ENCODE measurements at places on chromosomes 2 and 18. TPM values are rescaled to one million over a fixed set of nuclear protein-coding genes. Genes with fewer than 3 reads are reported as not detected.

DNA sequence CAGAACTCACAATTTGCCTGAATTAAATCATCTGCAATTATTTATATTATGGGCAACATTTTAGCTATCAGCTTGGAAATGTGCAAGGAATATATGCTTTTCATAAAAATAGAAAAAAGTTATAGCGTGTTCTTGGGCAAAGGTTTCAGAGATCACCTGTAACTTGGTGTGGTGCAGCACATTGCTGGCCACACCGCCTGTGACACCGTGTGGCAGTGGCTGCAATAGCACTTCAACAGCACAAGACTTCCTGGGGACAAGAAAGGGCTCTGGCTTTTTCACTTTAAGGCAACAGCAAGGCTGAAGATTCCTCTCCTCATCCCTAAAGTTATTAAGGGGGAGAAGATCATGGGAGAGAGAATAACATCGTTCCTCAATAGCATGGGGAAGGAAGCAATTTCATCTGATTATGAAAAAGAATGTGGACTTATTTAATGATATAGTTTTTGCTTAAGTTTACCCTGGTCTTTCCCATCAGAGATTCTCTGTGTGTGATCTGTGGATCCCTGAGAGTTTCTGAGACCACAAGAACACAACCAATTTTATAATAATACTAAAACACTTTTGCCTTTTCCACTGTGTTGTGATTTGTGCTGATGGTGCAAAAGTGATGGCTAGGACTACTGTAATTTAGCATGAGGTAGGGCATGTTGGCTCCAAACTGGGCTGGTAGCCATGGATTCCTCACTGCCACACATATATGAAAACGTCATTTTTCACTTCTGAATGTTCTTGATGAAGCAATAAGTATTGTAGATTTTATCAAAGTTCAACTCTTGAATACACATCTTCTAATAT is 15.0 kb upstream of the SERPINB3 start:
- no peaks in the 10 kb centered on the region for H3K36me3 ChIP-seq
- no peaks in the 10 kb centered on the region for H3K27me3 ChIP-seq
- no peaks in the 10 kb centered on the region for H3K4me1 ChIP-seq
- no peak overlapping the region for H3K4me3 ChIP-seq

- no peak for DNase-seq
- no peak overlapping the region for H3K4me3 ChIP-seq
- no peaks in the 10 kb centered on the region for H3K27me3 ChIP-seq
- H3K4me1 ChIP-seq: no peaks in the 10 kb centered on the region
- no peak overlapping the region for H3K27ac ChIP-seq
These were observed 510.6 kb downstream of the ERBB4 start for GRCh38 chr2:212027681-212028628.

- no peaks in the 10 kb centered on the region for H3K4me1 ChIP-seq
- no peak for DNase-seq
- no peaks in the 10 kb centered on the region for H3K27me3 ChIP-seq
- H3K27ac ChIP-seq: no peak overlapping the region
- H3K36me3 ChIP-seq: no peaks in the 10 kb centered on the region
These were observed 106.3 kb downstream of the EPHA4 start for GRCh38 chr2:221465776-221466175.

- peaks cover 77% of the 10 kb centered on the region for H3K36me3 ChIP-seq
- H3K4me3 ChIP-seq: no peak overlapping the region
- no peak overlapping the region for H3K27ac ChIP-seq
- no peaks in the 10 kb centered on the region for H3K4me1 ChIP-seq
These were observed 21.6 kb upstream of the C2orf42 start for GRCh38 chr2:70212298-70212932.

DNA sequence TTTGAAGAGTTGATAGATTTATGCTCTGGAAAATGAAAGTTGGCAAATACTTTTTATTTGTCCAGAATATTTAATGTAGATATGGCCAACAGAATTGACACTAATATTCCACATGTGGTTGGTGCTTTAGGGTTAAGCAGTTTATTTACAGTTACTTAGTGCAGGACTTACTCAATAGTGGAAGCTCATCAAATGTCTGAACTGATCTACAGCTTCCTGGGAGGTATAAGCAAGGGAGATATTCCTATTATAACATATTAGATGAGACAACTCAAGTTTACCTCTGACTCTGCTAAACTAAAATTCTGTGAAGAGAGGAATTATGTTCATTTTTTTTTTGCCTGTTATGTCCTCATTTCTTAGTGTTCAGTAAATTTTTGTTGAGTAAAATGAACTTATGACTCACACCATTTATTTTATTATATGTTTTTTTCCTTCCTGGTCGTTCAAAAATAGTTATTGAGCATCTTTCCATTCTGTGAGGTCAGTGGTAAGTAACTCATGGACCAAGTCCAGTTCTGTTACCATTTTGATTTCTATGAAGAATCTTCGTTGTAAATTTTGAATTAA is 13.6 kb downstream of the ABI2 start:
- DNase-seq: no peak
- H3K27me3 ChIP-seq: no peaks in the 10 kb centered on the region
- no peaks in the 10 kb centered on the region for H3K4me1 ChIP-seq
- no peak overlapping the region for H3K4me3 ChIP-seq
- H3K27ac ChIP-seq: no peak overlapping the region

The XDH gene
- polyA plus RNA-seq: 0.37 TPM

DNA sequence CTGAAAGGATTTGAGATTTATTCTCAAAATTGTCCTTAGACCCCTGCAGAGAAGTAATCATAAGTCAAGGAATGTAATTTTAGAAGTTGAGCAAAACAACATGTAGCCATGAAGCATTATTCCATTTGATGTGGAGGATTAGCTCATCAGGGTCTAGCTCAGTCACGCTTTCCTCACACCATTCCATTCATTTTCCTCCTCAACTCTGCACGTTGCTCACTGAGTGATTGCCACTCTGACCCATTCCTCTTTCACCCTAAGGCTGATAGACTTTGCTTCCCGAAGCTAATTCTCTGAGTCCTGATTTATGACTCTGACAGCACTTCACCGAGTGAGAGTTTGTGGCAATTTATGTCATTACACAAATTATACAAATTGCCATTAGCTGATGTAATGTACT is 820.6 kb upstream of the PIK3C3 start:
- H3K36me3 ChIP-seq: no peaks in the 10 kb centered on the region
- no peaks in the 10 kb centered on the region for H3K4me1 ChIP-seq
- H3K4me3 ChIP-seq: no peak overlapping the region
- DNase-seq: no peak

DNA sequence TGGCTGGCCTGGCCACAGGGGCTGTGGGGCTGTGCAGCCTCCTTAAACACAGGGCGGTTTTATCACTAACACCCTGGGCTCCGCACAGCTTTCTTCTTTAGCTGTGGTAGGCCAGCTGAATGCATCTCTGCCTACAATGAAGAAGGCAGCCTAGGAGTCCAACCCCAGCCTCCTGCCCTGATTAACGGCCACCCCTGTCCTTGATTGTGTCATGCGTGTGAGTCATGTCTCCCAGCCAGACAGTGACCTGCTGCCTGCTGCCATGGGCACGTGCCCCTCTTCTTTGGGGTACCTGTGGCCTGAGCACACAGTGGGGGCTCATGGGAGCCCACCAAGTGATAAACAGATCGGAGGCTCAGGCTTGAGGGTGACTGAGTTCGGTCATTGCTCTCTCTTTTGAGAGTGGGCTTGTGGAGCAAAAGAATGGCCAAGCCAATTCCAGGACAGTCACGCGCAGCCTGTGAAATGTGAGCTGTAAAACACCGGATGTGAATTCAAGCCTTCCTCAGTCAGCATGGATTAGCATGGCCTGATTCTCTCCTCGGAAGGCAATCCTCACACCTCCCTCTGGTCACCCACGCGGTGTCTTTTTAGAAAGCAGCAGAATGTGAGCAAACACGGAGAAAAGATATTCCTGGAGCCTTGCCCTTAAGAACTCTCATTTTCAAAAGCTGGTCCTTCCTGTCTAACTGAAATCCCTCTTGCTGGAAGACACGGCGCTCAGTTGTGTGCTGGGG is 144.1 kb downstream of the CELF4 start:
- no peak overlapping the region for H3K4me3 ChIP-seq
- H3K27ac ChIP-seq: no peak overlapping the region
- no peak for DNase-seq
- no peaks in the 10 kb centered on the region for H3K4me1 ChIP-seq
- no peaks in the 10 kb centered on the region for H3K36me3 ChIP-seq

GRCh38 chr2:199606193-199606780 is 148.5 kb upstream of the SATB2 start:
- H3K4me1 ChIP-seq: no peaks in the 10 kb centered on the region
- H3K4me3 ChIP-seq: no peak overlapping the region
- H3K36me3 ChIP-seq: no peaks in the 10 kb centered on the region
- peaks cover 37% of the 10 kb centered on the region for H3K27me3 ChIP-seq

DNA sequence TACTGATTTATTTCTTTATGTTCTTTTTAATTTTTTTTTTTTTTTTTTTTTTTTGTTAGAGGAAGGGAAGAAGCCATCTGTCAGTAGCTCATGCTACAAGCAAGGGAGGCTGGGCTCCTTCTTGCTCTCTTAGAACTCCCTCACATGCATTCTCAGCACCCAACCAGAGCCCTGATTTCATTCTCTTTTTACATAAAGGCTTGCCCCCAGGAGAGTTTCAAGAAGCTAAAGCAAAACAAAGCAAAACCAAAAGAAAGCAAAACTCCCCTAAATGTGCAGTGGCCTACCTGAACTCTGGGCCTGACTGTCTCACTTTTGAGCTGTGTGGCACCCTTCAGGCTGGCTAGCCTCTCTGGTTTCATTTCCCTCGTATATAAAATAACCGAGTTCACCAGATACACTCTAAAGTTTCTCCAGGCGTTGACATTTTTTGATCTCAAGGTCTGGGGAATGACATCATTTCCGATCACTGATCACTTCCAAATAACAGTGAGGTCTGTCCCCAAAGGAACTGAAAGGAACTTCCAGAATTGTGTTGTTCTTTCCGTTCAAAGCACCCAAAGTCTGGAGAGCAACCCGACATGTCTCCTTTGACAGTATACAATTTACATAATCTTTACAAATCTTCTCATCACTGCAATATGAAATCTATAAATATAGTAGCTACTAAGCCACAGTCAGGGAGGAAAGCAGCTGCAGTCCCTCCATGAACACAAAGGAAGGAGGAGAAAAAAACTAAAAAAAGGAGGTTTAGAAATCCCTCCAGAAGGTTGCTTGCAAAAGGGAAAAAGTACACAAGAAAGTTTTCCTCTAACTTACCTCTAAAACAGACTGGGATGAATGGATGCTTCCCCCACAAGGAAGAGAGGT is 145.6 kb upstream of the NCK2 start:
- no peak overlapping the region for H3K4me3 ChIP-seq
- H3K4me1 ChIP-seq: no peaks in the 10 kb centered on the region
- no peaks in the 10 kb centered on the region for H3K36me3 ChIP-seq
- no peak for DNase-seq
- no peaks in the 10 kb centered on the region for H3K27me3 ChIP-seq
- no peak overlapping the region for H3K27ac ChIP-seq

The CNDP1 gene
- polyA plus RNA-seq: 0.27 TPM

The GALM gene
- 33.4 TPM for polyA plus RNA-seq

- no peak overlapping the region for H3K4me3 ChIP-seq
- H3K27ac ChIP-seq: no peak overlapping the region
- no peak for DNase-seq
- no peaks in the 10 kb centered on the region for H3K4me1 ChIP-seq
- no peaks in the 10 kb centered on the region for H3K27me3 ChIP-seq
These were observed 771.1 kb upstream of the ZEB2 start for GRCh38 chr2:145290986-145291385.

The RPRM gene
- 1.9 TPM for polyA plus RNA-seq

The COL4A4 gene
- polyA plus RNA-seq: 11.3 TPM

GRCh38 chr2:140667203-140667602 is 1463.6 kb downstream of the LRP1B start:
- no peaks in the 10 kb centered on the region for H3K4me1 ChIP-seq
- DNase-seq: no peak
- H3K4me3 ChIP-seq: no peak overlapping the region
- no peaks in the 10 kb centered on the region for H3K36me3 ChIP-seq
- no peaks in the 10 kb centered on the region for H3K27me3 ChIP-seq

DNA sequence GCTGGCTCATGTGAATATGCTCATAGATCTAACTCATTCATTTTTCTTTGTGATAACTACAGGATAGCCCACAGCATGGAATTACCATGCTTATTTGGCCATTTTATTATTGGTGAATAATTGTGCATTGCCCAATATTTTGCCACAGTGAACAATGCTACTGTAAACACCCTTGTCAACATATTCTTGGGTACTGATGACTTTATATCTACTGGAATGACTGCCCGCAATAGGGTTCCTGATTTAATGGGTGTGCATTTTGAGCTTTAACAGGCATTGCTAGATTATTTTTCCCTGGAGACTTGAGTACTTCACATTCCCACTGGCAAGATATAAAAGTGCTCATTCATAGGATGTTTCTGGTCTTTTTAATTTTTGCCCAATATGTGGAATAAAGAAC is 42.7 kb upstream of the EVA1A start:
- H3K36me3 ChIP-seq: no peaks in the 10 kb centered on the region
- H3K4me3 ChIP-seq: no peak overlapping the region
- H3K4me1 ChIP-seq: no peaks in the 10 kb centered on the region
